ENCODE measurements at places on chromosomes 2 and 18. TPM values are rescaled to one million over a fixed set of nuclear protein-coding genes. Genes with fewer than 3 reads are reported as not detected.
A peak's percentile ranks its signal among the peaks of the same experiment; 100 is the strongest.

GRCh38 chr2:117720765-117721164, 93.7 kb upstream of the DDX18 start:
- DNase-seq: no peak
- peaks cover 8% of the 10 kb centered on the region for H3K27me3 ChIP-seq
- no peak overlapping the region for H3K27ac ChIP-seq
- peaks cover 4% of the 10 kb centered on the region for H3K4me1 ChIP-seq

The MXD1 gene
- total RNA-seq: 5.3 TPM

DNA sequence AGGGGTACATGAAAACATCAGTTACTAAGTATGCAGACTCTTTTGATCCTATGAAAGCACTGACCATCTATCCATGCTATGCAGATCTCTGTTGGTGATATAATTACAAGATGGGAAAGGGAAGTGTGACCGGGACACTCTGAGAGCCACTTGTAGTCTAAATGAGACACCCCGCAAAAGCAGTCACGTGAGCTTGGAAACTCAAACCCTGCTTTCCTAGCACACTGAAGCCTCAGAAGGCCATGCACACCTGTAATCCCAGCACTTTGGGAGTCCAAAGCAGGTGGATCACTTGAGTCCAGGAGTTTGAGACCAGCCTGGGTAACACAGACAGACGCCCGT, 137.5 kb downstream of the INO80D start:
- no peak overlapping the region for H3K27ac ChIP-seq
- H3K4me3 ChIP-seq: no peak overlapping the region

The NAT8 gene
- total RNA-seq: not detected

GRCh38 chr18:66193394-66193793, 410.5 kb downstream of the CDH19 start:
- DNase-seq: no peak
- H3K27ac ChIP-seq: no peak overlapping the region
- no peak overlapping the region for H3K4me3 ChIP-seq
- no peaks in the 10 kb centered on the region for H3K27me3 ChIP-seq

GRCh38 chr2:231362555-231363184, 32.8 kb upstream of the B3GNT7 start:
- H3K27me3 ChIP-seq: no peaks in the 10 kb centered on the region
- no peak overlapping the region for H3K4me3 ChIP-seq
- peaks cover 24% of the 10 kb centered on the region for H3K4me1 ChIP-seq

The ABCG5 gene
- not detected for total RNA-seq

DNA sequence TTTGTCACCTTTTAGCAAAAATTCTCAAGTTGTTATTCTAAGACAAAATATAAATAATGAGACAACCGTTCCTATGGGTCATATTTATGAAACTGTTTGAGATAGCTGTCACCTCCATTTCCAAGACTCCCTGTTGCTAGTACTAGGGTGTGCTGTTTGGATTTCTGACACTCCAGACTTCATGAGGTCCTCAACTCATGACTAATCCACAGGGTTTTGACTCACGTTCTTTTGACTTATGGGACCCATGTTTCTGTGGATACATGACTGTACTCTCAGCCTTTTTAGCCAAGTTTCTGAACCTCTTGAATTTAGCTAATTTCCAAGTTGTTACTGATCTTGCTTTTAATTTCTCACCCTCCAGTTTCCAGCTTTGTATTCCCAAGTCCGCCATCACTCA, 178.7 kb upstream of the FAM98A start:
- no peaks in the 10 kb centered on the region for H3K36me3 ChIP-seq
- H3K4me3 ChIP-seq: no peak overlapping the region
- H3K4me1 ChIP-seq: no peaks in the 10 kb centered on the region
- no peaks in the 10 kb centered on the region for H3K27me3 ChIP-seq

DNA sequence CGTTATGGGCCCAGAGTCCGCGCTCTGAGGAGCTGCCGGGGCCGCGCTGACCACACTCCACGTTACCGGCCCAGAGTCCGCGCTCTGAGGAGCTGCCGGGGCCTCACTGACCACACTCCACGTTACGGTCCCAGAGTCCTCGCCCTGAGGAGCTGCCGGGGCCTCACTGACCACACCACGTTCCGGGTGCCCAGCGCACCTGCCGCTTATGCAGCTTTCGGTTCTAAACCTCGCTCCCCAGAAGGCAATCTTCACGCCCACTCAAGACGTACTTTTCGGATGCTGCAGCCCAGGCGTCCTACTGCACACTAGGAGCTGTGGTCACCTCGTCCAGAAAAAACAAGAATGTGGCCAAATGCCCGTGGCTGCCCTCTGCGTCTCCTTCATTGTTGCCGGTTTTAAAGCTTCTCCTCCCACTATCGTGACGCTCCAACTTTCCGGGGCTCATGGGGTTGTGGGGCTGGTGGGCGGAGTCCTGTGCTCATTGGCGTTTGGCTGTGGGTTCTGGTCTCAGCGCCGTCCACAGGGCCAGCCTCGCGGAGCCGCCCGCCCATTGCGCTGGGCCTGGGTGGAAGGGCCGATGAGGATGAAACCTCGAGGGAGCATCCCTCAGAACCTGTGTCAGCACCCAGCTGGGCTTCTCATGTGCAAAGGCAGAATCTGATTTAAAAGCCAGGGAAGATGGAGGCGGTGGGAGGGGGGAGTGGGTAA, 11.9 kb downstream of the KCNG2 start:
- no peak overlapping the region for H3K27ac ChIP-seq
- no peaks in the 10 kb centered on the region for H3K4me1 ChIP-seq
- H3K36me3 ChIP-seq: no peaks in the 10 kb centered on the region
- no peaks in the 10 kb centered on the region for H3K27me3 ChIP-seq
- H3K4me3 ChIP-seq: no peak overlapping the region
- no peak for DNase-seq

GRCh38 chr2:74009577-74009976, 24.9 kb downstream of the TET3 start:
- H3K4me3 ChIP-seq: no peak overlapping the region
- DNase-seq: peak; percentile 51
- peaks cover 42% of the 10 kb centered on the region for H3K4me1 ChIP-seq
- peak overlapping the region; percentile 64 for H3K27ac ChIP-seq
- peaks cover 12% of the 10 kb centered on the region for H3K36me3 ChIP-seq

DNA sequence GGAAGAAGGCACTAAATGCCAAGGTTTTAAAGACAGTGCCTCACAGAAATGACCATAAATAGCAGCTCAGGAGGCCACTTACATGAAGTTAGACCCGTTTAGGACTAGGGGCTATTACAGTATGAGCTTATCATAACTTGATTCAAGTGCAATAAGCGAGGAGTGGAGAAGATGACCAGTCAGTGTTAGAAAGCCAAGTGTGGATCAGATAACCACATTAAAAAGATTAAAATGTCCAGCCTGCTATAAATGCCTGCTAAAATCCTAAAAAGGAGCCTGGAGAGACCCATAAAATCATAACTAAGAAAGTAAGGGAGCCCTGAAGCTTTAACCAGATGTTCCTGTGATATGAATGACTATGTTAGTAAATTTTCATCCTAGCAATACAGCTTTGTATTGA, 117.5 kb upstream of the ZNF521 start:
- no peak for DNase-seq
- no peaks in the 10 kb centered on the region for H3K36me3 ChIP-seq
- peaks cover 35% of the 10 kb centered on the region for H3K4me1 ChIP-seq
- H3K27me3 ChIP-seq: no peaks in the 10 kb centered on the region
- no peak overlapping the region for H3K27ac ChIP-seq

- peaks cover 9% of the 10 kb centered on the region for H3K27me3 ChIP-seq
- H3K36me3 ChIP-seq: no peaks in the 10 kb centered on the region
- H3K4me1 ChIP-seq: no peaks in the 10 kb centered on the region
These were observed 46.0 kb downstream of the ARHGEF33 start for GRCh38 chr2:38935568-38936172.

The ZBTB7C gene
- total RNA-seq: not detected

DNA sequence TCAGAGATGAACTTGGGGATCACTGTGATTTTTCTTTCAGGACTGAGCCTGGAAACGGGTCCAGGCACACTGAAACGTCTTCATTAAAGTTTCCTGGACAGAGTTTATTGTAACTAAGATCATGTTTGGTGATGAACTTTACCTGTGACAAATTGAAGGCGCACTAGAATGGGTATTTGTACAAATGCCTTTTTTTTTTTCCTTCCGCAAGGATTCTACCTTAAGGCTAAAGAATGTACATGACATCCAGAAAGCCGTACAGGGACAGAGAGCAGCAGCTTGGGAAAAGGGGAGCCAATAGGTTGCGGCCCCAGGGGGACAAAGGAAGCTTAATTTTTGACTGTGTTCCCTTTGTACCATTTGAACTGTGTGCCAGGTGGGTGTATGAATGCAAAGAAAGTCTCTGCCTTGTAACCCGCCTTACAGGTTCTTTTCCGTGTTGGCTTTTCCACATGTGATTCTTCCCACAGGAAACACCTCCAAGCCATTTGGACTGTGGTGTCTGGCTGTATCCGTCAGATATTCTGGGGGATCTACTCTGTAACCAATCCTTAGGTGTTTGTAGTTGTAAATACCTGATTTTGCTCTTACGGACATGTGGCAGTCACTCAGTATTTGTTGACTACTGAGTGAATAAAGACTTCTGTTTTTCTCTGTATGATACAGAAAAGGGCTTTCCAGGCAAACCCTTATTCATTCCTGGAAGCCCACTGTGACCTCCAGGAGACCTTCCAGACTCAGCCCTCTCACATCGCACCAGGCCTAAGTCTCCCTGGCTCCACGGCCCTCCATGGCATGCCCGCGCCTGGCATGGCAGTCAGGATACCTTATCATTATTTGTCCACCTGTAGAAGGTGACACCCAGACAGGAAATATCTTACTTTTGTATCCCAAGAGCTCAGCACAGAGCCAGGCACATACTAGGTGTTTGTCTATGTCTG, 1.1 kb downstream of the LRRFIP1 start:
- peaks cover 67% of the 10 kb centered on the region for H3K4me1 ChIP-seq
- peak overlapping the region; percentile 88 for H3K4me3 ChIP-seq
- peaks cover 27% of the 10 kb centered on the region for H3K36me3 ChIP-seq
- peak overlapping the region; percentile 35 for H3K27ac ChIP-seq

The SLC23A3 gene
- 0.13 TPM for total RNA-seq

The CNGA3 gene
- total RNA-seq: not detected

DNA sequence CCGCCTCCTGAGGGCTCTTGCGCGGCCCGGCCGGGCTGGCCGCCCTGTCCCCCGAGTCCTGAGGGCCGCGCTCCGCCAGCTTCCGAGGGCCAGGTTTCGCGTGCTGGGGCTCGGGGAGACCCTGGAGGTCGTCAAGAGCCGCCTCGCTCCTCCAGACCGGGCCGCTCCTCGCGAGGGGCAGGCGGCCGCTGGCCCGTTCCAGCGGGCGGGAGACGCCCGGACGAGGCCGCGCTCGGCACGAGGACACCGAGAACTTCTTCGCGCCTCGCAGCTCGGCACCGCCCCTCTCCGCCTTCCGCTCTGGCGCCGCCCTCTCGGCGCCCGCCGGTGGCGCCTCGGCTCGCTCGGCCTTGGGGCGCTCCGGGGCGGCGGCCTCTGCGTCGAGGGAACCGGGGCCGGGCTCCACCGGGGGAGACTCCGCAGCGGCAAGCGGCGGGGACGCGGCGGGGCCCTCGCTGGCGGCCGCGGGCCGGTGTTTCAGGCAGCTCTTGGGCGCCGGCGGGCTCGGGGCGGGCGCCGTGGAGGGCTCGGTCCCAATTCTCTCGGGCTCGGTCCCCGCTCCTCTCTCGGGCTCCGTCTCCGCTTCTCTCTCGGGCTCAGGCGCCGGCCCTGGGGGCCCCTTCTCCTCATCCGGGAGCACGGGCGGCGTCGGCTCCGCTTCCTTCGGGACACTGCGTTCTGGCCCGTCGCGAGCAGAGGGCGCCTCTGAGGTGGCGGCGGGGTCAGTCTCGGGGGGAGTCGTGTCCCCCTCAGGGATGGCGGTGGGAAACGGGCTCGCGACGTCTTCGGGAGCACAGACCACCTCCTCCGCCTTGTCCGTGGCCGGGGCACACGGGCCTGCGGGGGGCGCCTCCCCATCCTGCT, 91.6 kb upstream of the MGAT4A start:
- no peak overlapping the region for H3K4me3 ChIP-seq
- no peaks in the 10 kb centered on the region for H3K36me3 ChIP-seq
- no peaks in the 10 kb centered on the region for H3K27me3 ChIP-seq
- no peak overlapping the region for H3K27ac ChIP-seq

The MYO5B gene
- total RNA-seq: 39.1 TPM

GRCh38 chr2:38733300-38733971, 17.7 kb downstream of the SRSF7 start:
- H3K27ac ChIP-seq: no peak overlapping the region
- no peak overlapping the region for H3K4me3 ChIP-seq
- no peak for DNase-seq
- no peaks in the 10 kb centered on the region for H3K4me1 ChIP-seq
- H3K36me3 ChIP-seq: peaks cover 59% of the 10 kb centered on the region

The PARD3B gene
- 5.1 TPM for total RNA-seq

- H3K36me3 ChIP-seq: no peaks in the 10 kb centered on the region
- H3K4me3 ChIP-seq: no peak within 1 kb of the TSS
- no peak within 1 kb of the TSS for H3K27ac ChIP-seq
- H3K27me3 ChIP-seq: no peaks in the 10 kb centered on the region
- no peak for DNase-seq
These were observed at the start of gene ITGB6 for GRCh38 chr2:160199683-160200389. Gene ITGB6 (minus strand): TSS chr2:160200272. CDS start chr2:160200063, 209 bp downstream.

The TXNDC2 gene
- 0.06 TPM for total RNA-seq

The CFAP221 gene
- total RNA-seq: not detected

DNA sequence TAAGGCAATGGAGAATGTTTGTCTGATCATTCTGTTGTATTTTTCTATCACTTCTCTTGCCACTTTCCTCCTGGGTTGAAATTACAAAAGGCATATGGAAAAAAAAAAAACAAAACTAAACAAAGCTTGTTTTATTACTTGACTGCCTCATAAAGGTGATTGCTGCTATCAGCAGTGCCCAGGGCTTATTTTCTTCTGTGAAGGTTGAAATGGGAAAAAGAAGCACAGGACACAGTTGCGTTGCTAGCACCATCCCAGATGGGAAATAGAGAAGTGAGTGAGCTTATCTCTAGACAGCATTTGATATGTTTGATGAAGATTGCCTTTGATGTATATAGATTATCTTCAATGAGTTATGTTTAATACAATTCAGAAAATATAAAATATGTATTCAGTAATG, 633.8 kb upstream of the ZNF804A start:
- no peaks in the 10 kb centered on the region for H3K36me3 ChIP-seq
- no peak for DNase-seq
- H3K27ac ChIP-seq: no peak overlapping the region
- H3K27me3 ChIP-seq: no peaks in the 10 kb centered on the region

DNA sequence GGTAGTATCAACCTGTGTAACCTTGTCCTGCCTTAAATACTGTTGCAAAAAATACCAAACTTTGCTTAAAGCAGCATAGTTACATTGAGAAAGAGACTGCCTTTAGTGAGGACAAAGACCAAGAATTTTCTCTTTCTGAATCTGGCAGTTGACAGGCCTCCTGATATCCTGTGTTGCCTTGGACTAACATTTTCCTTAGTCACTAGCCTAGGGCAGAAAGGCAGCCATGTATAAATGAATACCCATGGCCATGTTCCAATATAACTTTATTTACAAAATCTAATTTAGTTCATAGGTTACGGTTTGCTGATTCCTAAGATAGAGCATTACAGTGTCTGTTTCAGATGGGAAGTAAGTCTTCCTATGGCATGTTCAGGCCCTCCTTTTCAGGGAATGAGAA, 895.4 kb downstream of the CNTNAP5 start:
- no peak overlapping the region for H3K27ac ChIP-seq
- H3K27me3 ChIP-seq: no peaks in the 10 kb centered on the region
- no peaks in the 10 kb centered on the region for H3K36me3 ChIP-seq
- no peaks in the 10 kb centered on the region for H3K4me1 ChIP-seq

Data from SJCRH30 (cell line).